ENCODE measurements at places on chromosomes 6 and 20.

DNA sequence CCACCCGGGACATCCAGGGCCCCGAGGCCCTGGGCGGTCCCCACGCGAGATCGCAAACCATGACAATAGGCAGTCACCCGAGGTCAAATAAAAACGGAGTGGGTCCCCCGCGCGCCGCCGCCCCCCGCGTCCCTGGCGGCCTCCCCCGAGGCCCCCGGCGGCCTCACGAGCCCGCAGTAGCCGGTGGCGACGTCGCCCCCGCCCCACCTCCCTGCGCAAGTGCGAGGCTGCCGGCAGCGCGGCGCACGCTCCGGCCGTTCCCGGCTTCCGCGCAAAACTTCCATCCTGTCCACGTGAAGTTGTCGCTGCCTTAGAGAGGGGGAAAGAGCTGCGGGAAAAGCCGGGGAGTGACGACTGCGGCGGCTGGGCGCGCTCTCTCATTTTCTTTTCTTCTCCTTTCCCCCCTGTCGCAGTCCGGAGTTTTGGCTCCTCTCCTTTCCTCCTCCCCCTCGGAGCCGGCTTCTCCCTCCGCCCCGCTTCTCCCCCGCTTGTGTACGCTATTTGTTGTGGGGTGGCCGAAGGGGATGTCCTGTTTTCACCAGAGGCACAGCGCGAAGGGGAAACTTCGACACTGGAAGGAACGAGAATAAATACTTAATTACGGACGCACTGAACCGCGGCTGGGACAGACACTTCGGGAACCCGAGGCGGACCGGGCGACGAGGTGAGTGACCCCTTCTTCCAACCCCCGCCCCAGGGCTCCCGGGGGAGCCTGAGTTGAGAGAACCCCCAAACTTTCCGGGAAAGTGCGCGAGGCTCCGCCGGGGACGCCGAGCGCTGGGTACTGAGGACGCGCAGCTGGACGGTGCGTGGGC is at the start of gene EYA4:
Gene EYA4 (plus strand): TSS at position 272 of the 815 bp plus-strand sequence. CDS start 33,424 bp downstream, outside the sequence.
- peak; percentile 24 for DNase-seq

DNA sequence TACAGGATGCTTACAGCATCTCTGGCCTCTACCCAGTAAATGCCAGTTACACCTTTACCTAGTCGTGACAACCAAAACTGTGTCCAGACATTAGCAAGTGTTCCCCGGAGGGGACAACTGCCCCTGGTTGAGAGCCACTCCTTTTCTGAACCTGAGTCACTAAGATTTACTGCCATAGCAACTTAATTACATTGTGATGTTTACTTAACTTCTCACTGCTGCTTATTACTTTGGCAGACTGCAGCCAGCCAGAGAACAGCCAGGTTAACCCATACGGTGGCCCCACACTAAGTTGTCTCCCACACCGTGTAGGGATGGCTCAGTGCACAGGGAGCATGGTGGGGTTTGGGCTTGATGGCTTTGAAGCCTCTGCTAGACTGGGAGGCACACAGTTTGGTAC is 204.7 kb upstream of the SULF2 start:
- DNase-seq: no peak

DNA sequence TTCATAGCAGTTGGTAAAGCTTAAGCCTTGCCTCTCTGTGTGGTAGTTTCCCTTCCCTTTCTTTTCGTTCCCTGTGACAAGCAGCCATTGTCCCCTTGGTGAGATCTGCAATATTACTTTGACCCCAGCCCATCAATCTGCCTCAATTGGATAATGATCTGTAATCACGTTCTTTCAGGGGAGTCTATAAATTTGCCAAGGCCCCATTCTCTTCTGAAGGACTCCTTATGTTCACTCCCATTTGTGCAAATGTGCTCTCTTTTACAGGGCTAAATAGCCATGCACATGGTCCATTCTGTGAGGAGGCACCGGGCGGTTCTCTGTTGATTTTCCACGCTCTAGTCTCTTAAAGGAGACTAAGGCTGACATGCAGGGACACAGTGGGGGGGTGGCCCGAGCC is 660.4 kb upstream of the SLC35B3 start:
- no peak for DNase-seq

DNA sequence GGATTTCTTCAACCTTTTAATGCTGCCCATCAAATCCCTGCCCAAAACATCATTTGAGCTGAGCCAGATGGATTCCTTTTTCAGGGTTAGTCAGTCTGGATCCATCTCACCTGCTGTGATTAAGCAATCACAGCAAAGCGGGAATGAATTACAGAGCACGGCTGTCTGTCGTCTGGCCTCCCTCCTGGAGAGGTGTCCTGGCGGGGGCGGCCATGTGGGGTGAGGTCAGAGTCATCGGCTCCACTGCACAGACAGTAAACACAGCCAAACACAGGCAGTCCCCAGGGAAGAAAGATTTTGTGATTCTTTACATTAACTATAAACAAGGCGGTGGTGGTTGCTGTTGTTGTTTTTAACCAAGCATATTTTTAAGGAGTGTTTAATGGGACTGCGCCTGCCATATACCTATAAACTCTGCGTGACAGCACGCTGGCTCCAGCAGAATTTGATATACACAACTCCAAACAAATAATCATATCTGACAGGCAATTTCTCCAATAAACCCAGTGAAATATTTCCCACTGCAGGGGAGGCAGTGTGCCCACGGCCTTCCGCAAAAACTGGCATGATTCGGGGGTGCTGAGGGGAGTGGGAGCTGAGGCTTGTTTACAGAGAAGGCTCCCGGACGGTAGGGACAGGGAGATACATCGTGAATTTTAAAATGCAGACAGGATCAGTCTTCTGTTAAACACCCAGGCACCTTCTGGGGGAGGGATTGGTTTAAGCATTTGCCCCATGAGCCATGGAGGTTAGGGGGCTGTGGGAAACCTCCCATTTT is 232.0 kb upstream of the PMEPA1 start:
- DNase-seq: peak; percentile 70

- peak; percentile 7 for DNase-seq
Measured at GRCh38 chr6:142861711-142862110, 83.3 kb downstream of the HIVEP2 start.

DNA sequence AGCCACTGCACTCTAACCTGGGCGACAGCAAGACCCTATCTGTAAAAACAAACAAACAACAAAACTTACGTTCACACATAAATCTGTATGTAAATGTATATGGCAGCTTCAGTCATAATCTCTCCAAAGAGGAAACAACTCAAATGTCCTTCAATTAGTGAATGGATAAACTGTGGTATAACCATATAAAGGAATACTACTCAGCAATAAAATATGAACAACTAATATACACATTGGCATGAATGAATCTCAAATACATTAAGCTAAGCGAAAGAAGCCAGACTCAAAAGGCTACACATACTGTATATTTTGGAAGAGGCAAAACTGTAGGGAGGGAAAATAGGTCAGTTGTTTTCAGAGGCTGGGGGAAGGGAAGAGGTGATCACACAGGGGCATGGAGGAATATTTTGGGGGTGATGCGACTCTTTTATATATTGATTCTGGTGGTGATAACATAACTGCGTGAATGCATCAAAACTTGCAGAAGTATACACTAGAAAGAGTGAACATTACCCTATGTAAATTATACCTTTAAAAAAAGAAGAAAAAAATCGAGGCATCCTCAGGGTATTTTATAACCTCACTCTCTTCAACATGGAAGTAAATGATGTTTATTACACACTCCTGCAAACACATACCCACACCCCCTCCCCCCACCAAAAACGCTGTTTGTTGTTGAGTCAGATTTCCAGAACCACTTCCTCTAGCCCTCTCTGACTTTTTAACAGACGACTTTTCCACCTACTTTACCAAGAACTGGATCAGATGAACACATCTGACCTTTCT is 115.2 kb upstream of the RNF24 start:
- no peak for DNase-seq

DNA sequence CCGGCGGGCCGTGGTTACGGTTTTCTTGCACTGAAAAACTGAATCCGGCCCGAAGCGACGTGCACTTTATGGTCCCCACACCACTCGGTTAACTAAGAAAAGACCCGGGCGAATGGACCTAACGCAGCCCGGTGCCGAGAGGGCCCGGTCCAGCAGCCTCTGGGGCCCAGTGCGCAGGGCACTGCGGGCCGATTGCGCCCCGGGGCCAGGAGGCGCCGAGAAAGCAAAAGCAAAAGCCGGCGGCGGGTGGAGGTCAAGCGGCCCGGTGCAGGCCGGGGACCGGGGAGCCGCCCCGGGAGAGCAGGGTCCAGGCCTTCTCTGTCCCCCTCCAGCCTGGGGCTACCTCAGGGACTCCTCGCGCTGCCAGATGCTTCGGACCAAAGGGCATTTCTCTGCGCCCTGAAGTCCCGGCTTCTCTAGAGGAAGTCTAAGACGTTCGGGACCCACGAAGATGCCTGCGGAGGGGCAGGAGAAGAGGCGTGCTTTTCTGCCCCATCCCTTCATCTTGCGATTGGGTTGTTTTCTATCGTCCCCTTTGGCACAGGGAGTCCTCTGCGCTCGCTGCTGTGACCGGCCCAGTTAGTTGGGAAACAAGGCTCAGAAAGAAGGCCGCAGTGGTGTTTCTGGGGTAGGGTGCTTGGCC is 4.4 kb downstream of the FOXF2 start:
- no peak for DNase-seq

DNA sequence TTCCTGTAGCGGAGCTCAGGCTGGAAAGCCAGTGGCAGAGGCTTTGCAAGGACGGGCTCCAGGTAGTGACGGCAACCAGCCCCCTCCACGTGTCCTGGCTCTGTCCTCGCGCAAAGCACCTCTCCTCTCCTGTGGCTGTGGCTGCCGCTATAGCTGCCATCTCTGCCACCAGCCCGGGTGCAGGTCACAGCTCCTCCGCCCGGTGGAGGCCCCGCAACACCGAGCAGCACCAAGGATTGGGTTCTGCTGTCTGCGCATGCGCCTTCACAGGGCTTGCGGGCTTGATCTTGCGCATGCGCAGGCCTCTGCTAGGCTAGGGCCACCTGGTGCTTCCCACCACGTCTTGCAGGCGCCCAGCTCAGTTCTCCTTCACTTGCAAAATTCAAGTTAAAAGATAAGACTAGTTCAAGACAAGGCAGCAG is 625.4 kb downstream of the QKI start:
- no peak for DNase-seq

DNA sequence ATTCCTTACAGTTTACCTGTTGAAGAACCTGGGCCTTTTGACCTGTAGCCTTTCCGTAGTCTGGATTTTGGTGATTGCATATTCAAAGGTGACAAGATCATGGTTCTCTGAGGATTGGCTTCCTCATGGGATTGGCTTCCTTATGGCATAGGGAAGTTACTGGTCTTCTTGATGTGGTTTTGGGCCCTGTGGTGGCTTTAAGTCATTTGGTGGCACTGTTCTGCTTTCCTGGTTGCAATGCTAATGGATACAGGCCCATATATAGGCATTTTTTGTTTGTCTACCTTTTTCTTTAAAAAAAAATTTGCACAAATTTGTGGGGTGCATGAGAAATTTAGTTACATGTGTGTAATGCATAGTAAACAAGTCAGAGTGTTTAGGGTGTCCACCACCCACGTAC is 185.7 kb downstream of the CDKAL1 start:
- DNase-seq: no peak

- DNase-seq: no peak
Measured at GRCh38 chr6:41470029-41470330, 76.2 kb upstream of the FOXP4 start.

- peak; percentile 95 for DNase-seq
Measured at GRCh38 chr6:37680668-37681067, 17.0 kb downstream of the MDGA1 start.

DNA sequence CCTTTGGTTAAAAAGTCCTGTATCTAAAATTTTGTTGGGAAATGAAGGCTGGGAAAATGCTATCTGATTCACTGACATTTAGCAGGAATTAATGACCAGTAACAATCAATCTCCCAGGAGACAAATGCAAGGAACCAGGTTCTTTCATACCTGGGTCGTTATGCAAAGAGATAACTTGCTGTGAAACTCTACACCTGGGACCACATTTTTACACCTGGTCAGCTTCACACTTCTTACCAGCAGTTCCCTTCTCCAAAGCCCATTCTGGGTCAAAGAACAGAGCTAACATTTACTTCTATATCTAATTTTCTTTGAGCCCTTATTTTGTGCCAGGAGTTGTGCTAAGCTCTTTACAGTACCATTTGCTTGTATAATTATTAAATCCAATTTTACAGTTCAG is 27.4 kb upstream of the STXBP5 start:
- no peak for DNase-seq

GRCh38 chr20:50464026-50464724 is 46.0 kb upstream of the PTPN1 start:
- peak; percentile 79 for DNase-seq

- DNase-seq: peak; percentile 22
Measured at GRCh38 chr6:37052027-37052628, 46.7 kb downstream of the FGD2 start.

- no peak for DNase-seq
Measured at GRCh38 chr20:5719861-5720403, 30.3 kb upstream of the SHLD1 start.

GRCh38 chr6:14284969-14285590 is 167.5 kb downstream of the CD83 start:
- DNase-seq: no peak

DNA sequence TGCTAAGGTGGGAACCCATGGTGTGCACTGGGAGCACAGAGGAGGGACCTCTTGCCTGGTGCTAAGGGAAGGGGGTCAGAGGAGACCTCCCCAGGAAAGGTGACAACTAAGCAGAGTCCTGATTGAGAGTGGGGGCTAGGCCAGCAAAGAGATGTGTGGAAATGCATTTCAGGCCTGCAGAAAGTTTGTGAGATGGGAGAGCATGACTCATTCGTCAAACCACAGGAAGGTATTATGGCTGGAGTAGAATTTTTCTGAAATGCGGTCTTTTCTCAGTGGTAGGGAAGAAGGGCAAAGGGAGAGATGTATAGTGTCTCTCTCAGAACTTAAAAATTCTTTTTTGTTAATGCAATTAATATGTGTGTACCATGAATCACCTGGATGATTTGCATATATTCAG is 23.6 kb upstream of the EDN1 start:
- no peak for DNase-seq

- DNase-seq: no peak
Measured at GRCh38 chr20:7850775-7851490, 89.3 kb downstream of the HAO1 start.

DNA sequence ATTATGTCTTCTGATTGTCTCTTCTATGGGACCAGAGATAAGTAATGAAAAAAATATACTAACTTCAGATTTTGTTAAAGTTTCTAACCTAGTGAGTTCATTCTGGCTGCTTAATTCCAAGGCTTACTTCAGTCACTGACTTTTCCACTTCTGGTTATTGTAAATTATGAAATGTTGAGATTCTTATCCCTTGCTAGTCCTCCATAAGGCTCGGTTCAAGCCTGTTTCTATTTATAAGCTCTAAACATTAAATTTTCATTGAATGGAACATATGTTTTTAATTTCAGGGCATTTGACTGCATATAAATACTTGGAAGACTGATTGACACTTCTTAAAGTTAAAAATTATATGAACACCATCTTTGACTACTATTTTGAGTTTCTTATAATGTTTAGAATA is 23.6 kb upstream of the NKAIN2 start:
- DNase-seq: no peak

Measured in NCI-H2171 treated with DMSO at 0.1 percent for 48 hours (cell line).